ENCODE measurements at places on chromosomes 6 and 20. TPM values are rescaled to one million over a fixed set of nuclear protein-coding genes. Genes with fewer than 3 reads are reported as not detected.

TMEM181 gene
- total RNA-seq = 12.9 TPM

- H3K27me3 ChIP-seq = no peaks in the 10 kb centered on the region
- no peak overlapping the region for H3K27ac ChIP-seq
- no peaks in the 10 kb centered on the region for H3K4me1 ChIP-seq
These were observed 350.6 kb upstream of the PLCB4 start for GRCh38 chr20:8718279-8718678.

- no peaks in the 10 kb centered on the region for H3K36me3 ChIP-seq
- no peak for DNase-seq
- H3K27me3 ChIP-seq = no peaks in the 10 kb centered on the region
- no peaks in the 10 kb centered on the region for H3K4me1 ChIP-seq
- no peak overlapping the region for H3K27ac ChIP-seq
These were observed 6.4 kb upstream of the SLC52A3 start for GRCh38 chr20:774660-775057.

- peak overlapping the region; percentile 9 for H3K27ac ChIP-seq
- no peak for DNase-seq
- no peaks in the 10 kb centered on the region for H3K36me3 ChIP-seq
- peak overlapping the region; percentile 79 for H3K4me3 ChIP-seq
These were observed 1.5 kb upstream of the CCR6 start for GRCh38 chr6:167121335-167121841.

- no peaks in the 10 kb centered on the region for H3K36me3 ChIP-seq
- H3K27me3 ChIP-seq = peaks cover 6% of the 10 kb centered on the region
- DNase-seq = no peak
- H3K27ac ChIP-seq = no peak overlapping the region
- H3K4me3 ChIP-seq = no peak overlapping the region
These were observed 23.5 kb upstream of the PAX1 start for GRCh38 chr20:21681922-21682318.

GRCh38 chr6:130307752-130308361 is 58.0 kb upstream of the TMEM200A start:
- no peak for DNase-seq
- H3K4me3 ChIP-seq = no peak overlapping the region
- no peaks in the 10 kb centered on the region for H3K27me3 ChIP-seq
- no peaks in the 10 kb centered on the region for H3K36me3 ChIP-seq
- H3K27ac ChIP-seq = no peak overlapping the region

GRCh38 chr6:7647504-7647903 is 57.5 kb downstream of the SNRNP48 start:
- H3K36me3 ChIP-seq = no peaks in the 10 kb centered on the region
- H3K27ac ChIP-seq = no peak overlapping the region
- H3K4me3 ChIP-seq = no peak overlapping the region

- peaks cover 7% of the 10 kb centered on the region for H3K36me3 ChIP-seq
- no peaks in the 10 kb centered on the region for H3K27me3 ChIP-seq
- peaks cover 59% of the 10 kb centered on the region for H3K4me1 ChIP-seq
- DNase-seq = no peak
- peak overlapping the region; percentile 85 for H3K27ac ChIP-seq
These were observed 257.8 kb downstream of the GMPR start for GRCh38 chr6:16496210-16496609.

Measured in activated T-cell treated with anti-CD3 and anti-CD28 coated beads, Interleukin-2, amount 50 U/mL, for 72 hours (primary cell).